ENCODE measurements at places on chromosomes 1 and 21.
A peak's percentile ranks its signal among the peaks of the same experiment; 100 is the strongest.

DNA sequence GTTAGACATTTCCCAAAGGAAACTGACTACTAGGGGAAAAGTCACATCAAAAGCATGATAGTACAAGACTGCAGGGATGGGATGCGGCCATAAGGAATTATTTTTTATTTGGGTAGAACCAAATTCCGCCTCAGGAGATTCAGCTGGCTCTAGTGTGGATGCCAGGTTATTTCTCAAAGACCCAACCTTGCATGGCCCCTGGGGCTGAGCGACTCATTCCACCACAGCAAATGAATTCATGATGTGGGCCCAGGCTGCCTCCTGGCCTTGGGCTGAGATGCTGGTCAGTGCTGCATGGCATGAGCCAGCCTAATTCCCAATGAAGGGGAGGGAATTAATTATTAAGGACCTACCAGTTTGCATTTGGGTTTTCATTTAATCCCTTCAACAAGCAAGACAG lies 11.8 kb downstream of the TMEM35B start:
- no peak for DNase-seq

DNA sequence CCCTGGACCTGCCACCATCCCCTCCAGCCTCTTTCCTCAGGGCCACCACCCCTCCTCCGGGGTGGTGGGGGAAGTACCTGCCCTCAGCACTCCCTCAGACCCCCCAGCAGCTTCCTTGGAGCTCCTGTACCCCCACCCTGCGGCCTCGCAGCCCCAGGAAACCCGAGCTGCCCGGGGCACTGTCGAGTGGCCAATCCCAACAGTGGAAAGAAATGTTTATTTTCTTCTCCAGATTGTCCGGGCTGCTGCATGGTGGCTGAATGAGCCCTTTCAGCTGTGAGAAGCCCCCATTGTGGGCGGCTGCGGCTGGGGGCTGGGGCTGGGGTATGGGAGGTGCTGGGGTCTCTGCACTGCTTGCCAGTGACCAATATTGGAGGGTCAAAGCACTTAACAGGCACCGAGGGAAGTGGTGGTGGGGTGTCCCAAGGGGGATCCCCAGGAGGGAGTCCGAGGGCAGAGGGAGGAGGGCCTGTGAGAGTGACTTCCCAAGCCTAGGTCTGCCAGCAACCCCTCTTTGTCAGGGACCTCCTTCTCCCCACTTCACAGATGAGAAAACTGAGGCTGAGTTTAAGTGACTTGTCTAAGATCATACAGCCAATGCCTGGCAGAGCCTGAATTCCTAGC lies 25.2 kb downstream of the RUNX3 start:
- DNase-seq: no peak

- DNase-seq: no peak
Observed at GRCh38 chr1:76075877-76076276, 1.3 kb downstream of the ST6GALNAC3 start.

DNA sequence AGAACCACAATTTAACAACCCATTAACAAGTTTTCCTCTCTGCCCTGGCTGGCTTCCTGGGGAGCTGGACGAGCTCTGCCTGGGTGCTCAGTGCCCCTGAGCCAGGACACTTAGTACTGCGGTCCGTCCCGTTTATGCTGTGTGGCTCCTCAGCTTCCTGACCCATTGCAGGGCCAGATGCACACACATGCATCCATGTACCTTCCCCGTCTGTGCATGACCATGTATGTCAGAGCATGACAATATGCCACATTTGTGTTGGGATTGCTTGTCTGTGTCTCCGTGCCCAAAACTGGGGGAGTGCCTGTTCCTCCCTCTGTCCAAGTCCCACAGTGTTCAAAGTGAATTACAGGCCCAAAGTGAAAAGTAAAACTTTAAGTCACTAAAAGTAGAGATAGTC lies 9.7 kb upstream of the TFF3 start:
- no peak for DNase-seq

GRCh38 chr1:37290718-37291117 lies 183.7 kb upstream of the ZC3H12A start:
- DNase-seq: no peak

GRCh38 chr1:241817331-241817792 lies 30.6 kb upstream of the EXO1 start:
- DNase-seq: no peak

GRCh38 chr1:154998818-154999570 lies 3.6 kb upstream of the ZBTB7B start:
- DNase-seq: peak; percentile 63

- DNase-seq: peak; percentile 19
Observed at GRCh38 chr1:15352128-15352957, 57.3 kb upstream of the EFHD2 start.

DNA sequence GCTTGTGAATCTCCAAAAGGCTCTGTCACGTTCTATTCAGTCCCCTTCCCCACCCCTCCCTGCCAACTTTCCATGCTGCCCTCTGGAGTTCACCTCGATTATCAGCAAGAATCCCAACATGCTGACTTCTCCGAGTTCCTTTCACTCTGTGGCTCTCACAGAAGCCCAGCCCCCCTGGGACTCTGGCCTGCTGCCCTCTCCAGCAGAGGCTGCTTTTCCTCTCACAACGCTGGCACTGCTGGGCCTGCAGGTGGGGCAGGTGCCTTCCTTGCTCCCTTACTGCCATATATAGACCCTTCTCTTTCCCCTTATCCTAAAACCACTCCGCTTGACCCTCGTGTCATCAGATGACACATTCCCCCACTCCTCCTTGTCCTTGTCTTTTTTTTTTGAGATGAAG lies 10.2 kb upstream of the RNF186 start:
- DNase-seq: no peak

GRCh38 chr1:97245682-97246081 lies 524.1 kb downstream of the PTBP2 start:
- DNase-seq: no peak

- DNase-seq: no peak
Observed at GRCh38 chr1:27403931-27404330, 11.5 kb downstream of the GPR3 start.

DNA sequence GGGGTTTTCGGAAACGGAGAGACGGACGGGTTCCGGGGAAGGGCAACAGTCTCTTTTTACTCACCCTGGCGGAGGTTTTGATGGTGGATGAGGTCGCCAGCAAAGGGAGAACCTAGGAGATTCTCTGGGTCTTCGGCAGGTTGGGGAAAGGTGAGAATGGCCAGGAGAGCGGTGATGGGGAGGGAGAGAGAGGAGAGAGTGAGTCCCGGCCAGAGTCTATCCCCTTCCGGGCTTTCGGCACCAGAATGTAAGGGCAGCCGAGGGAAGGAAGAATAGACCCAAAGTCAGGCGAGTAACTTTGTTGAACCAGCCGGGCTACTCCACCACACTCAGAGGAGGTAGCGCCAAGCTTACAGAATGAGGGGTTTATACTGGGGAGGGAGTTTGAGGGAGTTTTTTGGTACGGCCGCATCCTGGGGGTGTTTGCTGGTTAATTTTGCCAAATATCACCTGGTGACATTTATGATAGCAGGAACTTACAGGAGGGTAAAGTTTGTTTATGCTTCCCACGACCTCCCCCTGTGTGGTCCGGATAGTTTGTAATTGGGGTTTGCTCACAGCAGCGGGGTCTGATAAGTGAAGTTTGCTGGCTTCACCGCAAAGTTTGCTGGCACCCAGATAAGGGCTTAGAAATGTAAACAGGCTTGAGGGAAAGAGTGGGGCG lies 141.1 kb upstream of the ETV3 start:
- DNase-seq: no peak

DNA sequence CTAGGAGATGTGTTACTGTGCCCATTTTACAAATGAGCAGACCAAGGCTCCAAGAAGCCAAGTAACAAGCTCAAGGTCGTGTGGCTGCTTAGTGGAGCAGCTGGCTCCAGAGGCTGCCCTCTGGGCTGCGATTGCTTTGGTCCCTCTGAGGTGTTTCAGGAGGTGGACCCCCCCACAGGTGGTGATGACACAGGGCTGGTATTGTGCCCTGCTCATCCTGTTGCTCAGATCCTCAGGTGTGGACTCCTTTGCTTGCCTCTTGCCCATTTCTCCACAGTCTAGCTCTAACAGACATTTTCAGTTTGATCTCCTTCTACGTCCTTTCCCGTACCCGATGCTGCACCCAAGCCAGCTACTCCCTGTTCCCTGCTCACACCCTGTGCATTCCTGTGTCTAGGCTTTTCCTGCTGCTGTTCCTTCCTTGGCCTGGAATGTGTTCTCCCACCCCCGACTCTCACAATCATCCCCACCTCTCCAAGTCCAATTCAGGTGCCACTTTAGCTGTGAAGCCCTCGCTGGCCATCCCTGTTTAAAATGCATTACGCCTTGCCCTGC lies 28.1 kb upstream of the GRHL3 start:
- no peak for DNase-seq

- no peak for DNase-seq
Observed at GRCh38 chr1:40183055-40183710, 22.0 kb downstream of the RLF start.

GRCh38 chr1:174534789-174535188 lies 87.0 kb downstream of the GPR52 start:
- DNase-seq: no peak

- no peak for DNase-seq
Observed at GRCh38 chr1:201221201-201221846, 30.7 kb downstream of the IGFN1 start.

DNA sequence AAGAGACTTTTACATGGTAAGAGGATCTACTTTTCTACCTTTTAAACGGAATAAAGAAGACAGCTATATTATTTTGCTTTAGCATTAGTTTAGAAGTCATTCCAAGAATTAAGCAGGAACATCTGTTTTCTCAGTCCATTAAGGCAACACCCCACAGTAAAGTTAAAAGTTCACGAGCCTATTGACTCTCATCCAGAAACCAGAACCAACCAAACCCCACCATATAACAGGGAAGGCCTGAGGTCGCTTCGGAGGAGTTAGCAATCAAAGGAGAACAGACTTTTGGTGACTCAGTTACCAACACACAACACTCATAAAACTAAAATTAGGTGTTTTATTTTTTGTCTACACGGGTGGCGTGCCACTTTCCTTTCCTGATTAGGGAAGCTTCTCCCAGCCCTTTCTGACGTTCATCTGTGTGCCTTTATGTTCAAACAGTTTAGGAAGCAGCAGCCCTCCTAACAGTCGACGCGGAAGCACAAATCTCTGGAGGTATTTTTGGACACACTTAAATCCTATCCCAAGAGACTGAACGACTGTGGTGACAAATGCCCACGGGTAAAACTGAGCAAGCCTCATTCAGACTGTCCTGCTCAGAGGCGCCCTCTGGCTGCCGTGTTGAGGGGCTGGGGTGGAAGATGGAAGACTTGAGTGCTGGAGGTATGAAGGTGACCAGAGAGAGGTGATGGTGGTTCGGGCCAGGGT lies 8.6 kb upstream of the PLA2G2C start:
- DNase-seq: peak; percentile 58

DNA sequence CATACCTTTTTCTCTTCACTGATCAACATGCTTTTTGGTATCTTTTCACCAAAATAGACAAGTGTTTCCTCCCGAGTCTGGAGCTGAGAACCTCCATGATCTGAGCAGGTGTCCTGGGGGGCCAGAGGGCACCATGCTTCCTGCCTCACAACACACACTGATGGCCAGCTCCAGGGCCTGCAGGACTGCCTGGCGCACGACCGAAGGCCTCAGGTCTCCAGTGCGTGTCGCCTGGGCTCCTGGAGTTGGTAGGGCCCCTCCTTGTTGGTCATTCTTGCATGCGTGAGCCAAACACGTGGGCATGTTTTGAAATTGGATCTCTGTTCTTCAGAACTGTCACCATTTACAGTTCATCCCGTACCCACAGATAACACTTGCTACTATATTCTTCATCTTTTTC lies 64.4 kb downstream of the SLC37A1 start:
- DNase-seq: no peak

- peak; percentile 42 for DNase-seq
Observed at GRCh38 chr1:22139066-22139594, 3.8 kb downstream of the WNT4 start.

- peak; percentile 84 for DNase-seq
Observed at GRCh38 chr1:11681071-11681771, at the start of gene MAD2L2. MAD2L2 (minus strand) TSS chr1:11681148; CDS start chr1:11680601, 547 bp downstream.

DNA sequence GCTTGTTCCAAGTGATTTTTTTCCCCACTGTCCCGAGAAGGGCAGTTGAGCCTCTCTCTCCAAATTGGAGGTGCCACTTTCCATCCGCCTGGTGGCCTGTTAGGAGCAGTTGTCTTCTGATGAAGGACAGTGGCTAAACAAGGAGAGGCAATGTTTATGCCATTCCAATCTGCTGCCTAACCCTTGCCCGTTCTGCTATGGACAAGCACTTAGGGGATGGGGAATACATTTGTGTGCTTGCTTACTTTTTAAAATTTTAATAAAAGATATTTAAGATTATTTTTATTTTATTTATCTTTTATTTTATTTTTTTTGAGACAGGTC lies 12.0 kb downstream of the COQ8A start:
- no peak for DNase-seq

- DNase-seq: peak; percentile 36
Observed at GRCh38 chr1:1419813-1420653, 1.0 kb downstream of the ANKRD65 start.

GRCh38 chr1:109138358-109138757 lies 24.4 kb downstream of the ELAPOR1 start:
- DNase-seq: no peak

GRCh38 chr1:67532452-67533216 lies 102.4 kb upstream of the SERBP1 start:
- peak; percentile 69 for DNase-seq

DNA sequence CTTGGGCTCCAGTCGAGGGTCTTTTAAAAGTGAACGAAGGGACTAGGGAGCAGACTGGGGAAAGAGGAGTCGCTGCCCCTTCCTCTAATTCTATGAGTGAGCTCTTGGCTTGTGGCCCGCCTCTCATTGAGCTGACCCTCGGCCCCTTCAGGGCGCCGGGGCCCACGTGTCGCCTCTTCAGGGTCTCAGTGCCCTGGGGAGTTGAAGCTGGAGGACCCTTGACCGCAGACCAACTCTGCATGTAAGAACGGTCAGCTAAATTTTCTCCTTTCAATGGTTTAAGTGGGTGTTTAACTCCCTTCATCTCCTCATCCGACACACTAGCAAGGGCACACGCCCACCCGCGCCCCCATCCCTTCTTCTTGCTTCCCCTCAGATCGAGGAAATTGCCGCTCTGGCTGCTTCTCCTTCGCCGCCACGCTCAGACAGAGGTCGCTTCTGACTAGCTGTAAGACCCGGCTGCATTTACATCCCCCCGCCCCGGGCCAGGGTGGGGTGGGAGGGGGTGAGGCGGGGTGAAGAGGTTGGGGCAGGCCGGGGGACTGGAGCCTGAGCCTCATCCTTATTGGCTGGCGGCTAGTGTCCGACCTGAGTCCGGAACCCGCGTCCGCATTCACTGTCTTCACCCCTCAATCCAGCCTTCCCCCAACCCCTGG lies 10.9 kb downstream of the NR5A2 start:
- DNase-seq: no peak

GRCh38 chr1:118896416-118896815 lies 91.7 kb downstream of the TBX15 start:
- no peak for DNase-seq
